ENCODE measurements at places on chromosomes 7 and 10. TPM values are rescaled to one million over a fixed set of nuclear protein-coding genes. Genes with fewer than 3 reads are reported as not detected.

Gene CALHM3
- 0.67 TPM for total RNA-seq

Gene RBP4
- not detected for total RNA-seq

Gene KCNH2
- total RNA-seq: 0.50 TPM

Gene ZNF239
- total RNA-seq: 2.1 TPM

Gene ZNF804B
- total RNA-seq: not detected

Gene ELFN1
- total RNA-seq: not detected

Gene RAMP3
- not detected for total RNA-seq

Gene GPR15LG
- total RNA-seq: not detected

Gene FGL2
- 9.6 TPM for total RNA-seq

Gene ANKRD61
- not detected for total RNA-seq

DNA sequence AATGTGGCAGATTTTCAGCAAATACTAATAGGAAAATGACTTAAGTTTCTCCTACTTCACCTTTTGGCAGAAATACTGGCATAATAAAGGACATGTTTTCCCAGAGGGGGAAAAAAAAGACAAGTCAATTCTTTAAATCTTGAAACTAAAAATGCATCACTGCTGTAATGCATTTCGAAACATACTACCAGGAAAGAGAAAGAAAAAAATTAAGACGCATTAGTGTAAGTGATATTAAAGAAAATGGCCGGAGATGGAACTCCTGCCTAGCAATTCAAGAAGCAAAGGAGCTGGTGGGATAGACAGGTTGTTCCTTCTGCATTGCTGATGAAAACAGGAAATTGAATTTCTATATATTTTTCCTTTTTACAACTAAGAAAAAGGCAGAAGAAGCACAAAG lies 3.2 kb downstream of the ACTR1A start:
- H3K4me3 ChIP-seq: no peak overlapping the region
- H3K4me1 ChIP-seq: peaks cover 13% of the 10 kb centered on the region
- peaks cover 4% of the 10 kb centered on the region for H3K36me3 ChIP-seq
- H3K27ac ChIP-seq: no peak overlapping the region

- H3K27me3 ChIP-seq: peaks cover 5% of the 10 kb centered on the region
- H3K4me3 ChIP-seq: no peak overlapping the region
These were observed 177.1 kb upstream of the SVIL start for GRCh38 chr10:29811751-29812427.

GRCh38 chr7:139775829-139776266 lies 1.9 kb downstream of the HIPK2 start:
- peaks cover 3% of the 10 kb centered on the region for H3K36me3 ChIP-seq
- H3K27me3 ChIP-seq: peaks cover 15% of the 10 kb centered on the region
- H3K4me3 ChIP-seq: peak overlapping the region; percentile 99
- peaks cover 37% of the 10 kb centered on the region for H3K4me1 ChIP-seq
- DNase-seq: peak; percentile 43

- DNase-seq: no peak
- H3K27ac ChIP-seq: no peak overlapping the region
- no peaks in the 10 kb centered on the region for H3K36me3 ChIP-seq
- H3K4me3 ChIP-seq: no peak overlapping the region
These were observed 81.4 kb downstream of the SPDYE5 start for GRCh38 chr7:75573477-75574019.

DNA sequence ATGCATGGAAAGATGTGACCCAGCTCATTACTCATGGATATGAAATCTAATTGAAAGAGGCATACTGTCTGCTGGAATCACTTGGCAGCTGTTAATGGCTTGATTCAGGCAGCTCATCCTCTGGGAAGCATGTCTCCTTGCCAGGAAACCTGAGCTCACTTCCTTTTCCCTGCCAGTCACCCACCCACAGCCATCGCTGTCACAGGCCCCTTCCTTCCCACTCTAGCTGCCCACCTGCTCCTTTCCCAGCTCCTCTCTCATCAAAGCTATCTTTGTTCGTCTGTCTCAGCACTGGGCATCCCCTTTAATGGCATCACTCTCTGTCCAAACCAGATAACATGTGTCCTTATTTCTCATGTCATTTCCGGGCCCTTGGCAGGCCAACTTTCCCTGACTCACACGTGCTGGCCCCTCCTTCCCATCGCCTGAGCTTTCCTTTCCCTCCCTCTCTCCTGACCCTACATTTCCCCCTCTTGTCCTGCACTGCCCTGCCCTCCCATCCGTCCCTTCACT lies 721.9 kb downstream of the TNS3 start:
- no peaks in the 10 kb centered on the region for H3K36me3 ChIP-seq
- H3K27ac ChIP-seq: no peak overlapping the region
- DNase-seq: no peak
- H3K4me1 ChIP-seq: no peaks in the 10 kb centered on the region
- no peak overlapping the region for H3K4me3 ChIP-seq
- H3K27me3 ChIP-seq: no peaks in the 10 kb centered on the region

GRCh38 chr10:74898201-74898976 lies 72.0 kb downstream of the KAT6B start:
- H3K4me3 ChIP-seq: peak overlapping the region; percentile 25
- H3K36me3 ChIP-seq: peaks cover 13% of the 10 kb centered on the region
- H3K27ac ChIP-seq: peak overlapping the region; percentile 74
- no peaks in the 10 kb centered on the region for H3K27me3 ChIP-seq
- no peak for DNase-seq
- H3K4me1 ChIP-seq: peaks cover 38% of the 10 kb centered on the region

- DNase-seq: no peak
- H3K4me1 ChIP-seq: no peaks in the 10 kb centered on the region
- H3K4me3 ChIP-seq: no peak overlapping the region
These were observed 653.2 kb downstream of the PARD3 start for GRCh38 chr10:34161777-34162370.

GRCh38 chr7:151735851-151736402 lies 141.0 kb downstream of the PRKAG2 start:
- H3K4me1 ChIP-seq: peaks cover 2% of the 10 kb centered on the region
- no peaks in the 10 kb centered on the region for H3K27me3 ChIP-seq
- H3K27ac ChIP-seq: no peak overlapping the region
- no peak for DNase-seq

DNA sequence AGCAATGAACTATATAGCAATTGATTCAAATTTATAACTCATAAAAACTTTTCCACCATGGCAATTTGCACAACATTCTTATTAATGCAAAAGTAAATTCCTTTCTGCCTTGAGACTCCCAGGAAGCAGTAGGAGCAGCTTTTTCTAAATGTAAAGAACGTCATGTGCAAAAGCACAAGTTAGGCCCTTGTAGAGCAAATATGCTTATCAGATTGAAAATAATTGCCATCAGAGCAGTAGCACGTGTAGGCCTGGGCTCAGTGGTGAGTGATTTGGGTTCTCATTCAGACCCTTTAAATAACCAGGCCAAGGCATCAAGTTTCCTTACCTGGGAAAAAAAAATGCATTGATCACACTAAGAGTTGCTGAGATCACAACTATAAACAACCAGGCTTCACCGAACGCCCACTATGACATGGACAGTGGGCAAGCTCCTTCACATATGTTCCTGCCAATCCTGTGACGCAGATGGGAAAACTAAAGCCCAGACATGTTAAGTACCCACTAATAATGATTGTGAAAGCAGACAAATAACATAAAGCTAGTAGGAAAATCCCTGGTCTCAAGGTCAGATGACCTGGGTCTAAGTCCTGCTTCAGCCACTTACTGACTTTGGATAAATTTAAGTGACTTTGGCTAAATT lies 22.1 kb upstream of the SAR1A start:
- no peak overlapping the region for H3K27ac ChIP-seq
- no peak overlapping the region for H3K4me3 ChIP-seq
- no peaks in the 10 kb centered on the region for H3K36me3 ChIP-seq
- no peak for DNase-seq
- H3K4me1 ChIP-seq: peaks cover 10% of the 10 kb centered on the region

GRCh38 chr7:31955021-31955420 lies 115.2 kb downstream of the PDE1C start:
- no peaks in the 10 kb centered on the region for H3K36me3 ChIP-seq
- H3K4me1 ChIP-seq: no peaks in the 10 kb centered on the region
- H3K27ac ChIP-seq: no peak overlapping the region
- no peak for DNase-seq
- H3K27me3 ChIP-seq: no peaks in the 10 kb centered on the region

DNA sequence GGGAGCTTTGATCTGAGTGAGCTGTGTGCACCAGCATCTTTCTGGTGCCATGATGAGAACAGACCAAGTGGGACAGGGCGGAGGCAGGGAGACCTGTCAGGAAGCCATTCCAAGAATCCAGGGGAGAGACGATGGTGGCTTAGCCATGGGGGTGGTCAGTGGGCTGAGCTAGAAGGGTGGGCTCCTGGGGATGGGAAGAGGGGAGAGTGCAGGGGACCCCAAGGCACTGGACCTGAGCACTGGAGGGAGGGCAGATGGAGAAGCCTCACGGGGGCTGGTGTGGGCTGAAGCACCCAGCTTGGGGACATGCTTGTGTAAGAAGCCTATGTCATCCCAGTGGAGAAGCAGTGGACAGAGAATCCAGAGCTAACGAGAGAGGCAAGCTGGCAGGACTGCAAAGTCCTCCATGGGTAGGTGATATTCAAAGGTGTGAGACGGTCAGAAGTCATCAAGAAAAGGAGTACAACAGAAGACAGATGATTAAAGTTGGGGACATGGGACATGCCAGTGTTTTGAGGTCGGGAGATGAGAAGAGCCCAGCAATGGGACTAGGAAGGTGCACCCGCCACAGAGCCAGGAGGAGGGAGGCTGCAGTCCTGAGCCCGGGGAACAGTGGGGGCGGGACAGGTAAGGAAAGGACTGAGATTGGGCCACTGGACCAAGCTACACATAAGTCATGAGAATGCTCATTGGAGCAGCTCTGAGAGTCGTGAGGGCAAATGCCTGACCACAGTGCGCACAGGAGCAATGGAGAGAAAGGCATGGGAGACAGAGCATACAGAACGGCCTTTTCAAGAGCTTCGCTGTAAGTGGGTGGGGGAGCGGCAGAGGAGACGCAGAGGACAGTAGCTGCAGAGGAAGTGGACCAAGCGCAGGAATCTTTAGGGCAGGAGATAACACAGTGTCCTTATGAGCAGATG lies 72.0 kb downstream of the GRID1 start:
- H3K27me3 ChIP-seq: peaks cover 6% of the 10 kb centered on the region
- H3K36me3 ChIP-seq: no peaks in the 10 kb centered on the region
- DNase-seq: no peak
- H3K4me1 ChIP-seq: no peaks in the 10 kb centered on the region
- H3K27ac ChIP-seq: no peak overlapping the region

GRCh38 chr7:149845257-149845980 lies 7.2 kb downstream of the ZNF862 start:
- DNase-seq: no peak
- H3K4me3 ChIP-seq: no peak overlapping the region
- peaks cover 13% of the 10 kb centered on the region for H3K4me1 ChIP-seq

DNA sequence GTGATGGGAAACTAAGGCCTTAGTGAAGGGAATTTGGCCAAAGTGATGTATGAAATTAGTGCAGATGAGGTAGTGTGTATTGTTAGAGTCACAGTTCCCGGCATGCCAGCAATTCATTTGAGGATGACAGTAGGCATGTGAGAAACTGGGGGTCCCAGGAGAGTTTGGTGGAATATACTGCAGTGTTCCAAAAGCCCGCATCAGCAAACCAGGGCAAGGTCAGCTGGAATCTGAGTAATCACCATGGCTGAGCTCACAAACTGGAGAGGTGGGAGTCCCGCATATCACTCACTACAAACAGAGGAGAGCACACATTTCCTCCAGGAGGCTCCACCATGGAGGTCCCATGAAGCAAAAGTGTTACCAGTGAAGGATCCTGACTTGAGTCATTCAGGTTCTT lies 740.7 kb downstream of the TNS3 start:
- H3K27me3 ChIP-seq: no peaks in the 10 kb centered on the region
- H3K4me3 ChIP-seq: no peak overlapping the region
- no peaks in the 10 kb centered on the region for H3K36me3 ChIP-seq
- no peak overlapping the region for H3K27ac ChIP-seq
- no peaks in the 10 kb centered on the region for H3K4me1 ChIP-seq

GRCh38 chr7:36943591-36944435 lies 219.5 kb upstream of the AOAH start:
- peaks cover 69% of the 10 kb centered on the region for H3K36me3 ChIP-seq
- H3K27me3 ChIP-seq: no peaks in the 10 kb centered on the region
- H3K4me3 ChIP-seq: no peak overlapping the region
- no peak for DNase-seq

DNA sequence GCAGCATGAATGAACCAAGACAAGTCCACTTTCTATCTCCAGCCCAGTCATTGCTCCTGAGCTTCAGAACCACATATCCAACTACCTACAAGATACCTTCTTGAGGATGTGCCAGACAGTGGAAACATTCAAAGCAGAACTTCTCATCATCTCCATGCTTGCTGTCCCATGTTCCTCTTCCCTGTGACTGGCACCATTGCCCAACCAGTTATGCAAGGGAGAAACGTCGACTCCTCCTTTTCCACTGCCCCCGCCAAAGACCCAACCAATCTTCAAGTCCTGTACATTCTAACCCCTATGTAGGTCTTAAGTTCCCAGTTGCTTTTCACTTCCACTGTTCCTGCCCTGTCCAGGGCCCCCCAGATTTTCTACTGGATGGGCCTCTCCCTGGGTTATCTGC lies 225.7 kb downstream of the RPS24 start:
- H3K27me3 ChIP-seq: peaks cover 13% of the 10 kb centered on the region
- no peak overlapping the region for H3K4me3 ChIP-seq
- no peaks in the 10 kb centered on the region for H3K4me1 ChIP-seq
- no peak overlapping the region for H3K27ac ChIP-seq
- no peak for DNase-seq
- no peaks in the 10 kb centered on the region for H3K36me3 ChIP-seq

DNA sequence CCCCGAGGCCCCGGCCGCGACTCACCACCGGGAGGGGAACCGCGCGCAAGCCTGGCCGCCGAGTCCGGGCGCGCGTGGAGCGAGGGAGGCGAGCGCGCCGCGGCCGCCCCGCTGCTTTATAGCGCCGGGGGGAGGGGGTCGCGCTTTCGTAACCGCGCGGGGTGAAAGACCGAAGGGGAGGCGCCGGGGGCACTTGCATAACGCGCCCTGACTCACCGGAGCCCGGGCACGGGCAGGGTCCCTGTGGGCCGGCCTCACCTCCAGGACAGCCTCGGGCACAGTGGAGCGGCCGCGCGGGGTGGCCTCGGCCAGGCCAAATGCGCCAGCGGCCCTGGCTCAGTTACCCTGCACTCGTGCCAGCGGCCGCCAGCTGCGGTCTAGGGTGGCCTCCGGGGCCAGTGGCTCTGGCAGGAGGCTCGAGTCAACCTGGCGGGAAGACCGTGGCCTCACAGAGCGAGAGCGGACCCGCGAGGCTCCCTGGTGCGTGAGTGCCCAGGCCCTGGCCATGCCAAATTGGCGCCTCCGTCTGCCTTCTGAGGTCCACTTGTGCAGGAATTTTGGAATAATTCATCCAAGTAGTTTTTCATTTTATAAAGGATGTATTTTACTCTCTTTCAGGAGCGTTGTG lies at the start of gene RBP4:
Gene RBP4, minus strand, starts transcription at position 90 of the 628 bp plus-strand sequence. CDS start 207 bp downstream, outside the sequence.
- H3K36me3 ChIP-seq: no peaks in the 10 kb centered on the region
- H3K27ac ChIP-seq: no peak within 1 kb of the TSS
- no peaks in the 10 kb centered on the region for H3K4me1 ChIP-seq
- H3K4me3 ChIP-seq: no peak within 1 kb of the TSS
